Caco-2 (cell line): ENCODE measurements at places on chromosomes 7 and 10.

- H3K4me3 ChIP-seq = no peak overlapping the region
- peaks cover 16% of the 10 kb centered on the region for H3K4me1 ChIP-seq
- no peak for DNase-seq
- H3K27ac ChIP-seq = no peak overlapping the region
- no peaks in the 10 kb centered on the region for H3K27me3 ChIP-seq
- H3K36me3 ChIP-seq = no peaks in the 10 kb centered on the region
Observed at GRCh38 chr7:150311146-150311545, 12.0 kb upstream of the LRRC61 start.

GRCh38 chr7:115014794-115015193, 92.9 kb downstream of the MDFIC start:
- no peak overlapping the region for H3K27ac ChIP-seq
- no peaks in the 10 kb centered on the region for H3K4me1 ChIP-seq
- no peak overlapping the region for H3K4me3 ChIP-seq
- no peaks in the 10 kb centered on the region for H3K36me3 ChIP-seq

DNA sequence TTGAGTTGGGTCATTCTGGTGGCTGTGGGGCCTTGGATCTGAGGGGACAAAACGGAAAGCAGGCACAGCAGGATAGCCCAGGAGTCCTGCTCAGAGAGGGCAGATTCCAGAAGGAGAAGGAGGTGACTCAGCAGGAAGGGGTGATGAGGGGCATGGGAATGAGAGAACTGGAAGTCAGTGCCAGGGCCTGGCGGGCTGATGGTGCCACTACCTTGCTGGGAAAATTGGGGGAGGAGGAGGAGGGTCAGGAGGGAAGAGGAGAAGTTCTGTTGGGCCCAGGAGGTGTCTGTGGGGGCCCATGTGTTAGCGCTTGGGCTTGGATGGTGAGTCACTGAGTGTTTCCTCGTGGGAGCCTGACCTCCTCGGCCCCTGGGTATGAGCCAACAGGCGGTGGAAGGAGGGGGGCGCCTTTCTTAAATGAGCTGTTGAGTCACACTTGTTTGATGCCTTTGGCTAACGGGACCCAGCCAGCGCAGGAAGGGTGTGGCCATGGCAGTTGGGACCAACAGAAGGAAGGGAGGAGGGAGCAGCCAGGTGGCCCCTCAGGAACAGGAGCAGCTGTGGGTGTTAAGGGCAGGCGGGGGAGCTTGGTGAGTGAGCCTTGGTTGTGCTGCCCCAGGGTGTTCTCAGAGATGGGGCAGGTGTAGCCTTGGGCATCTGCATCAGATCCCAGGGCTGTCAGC, 130.0 kb upstream of the BTBD16 start:
- DNase-seq = peak; percentile 27
- H3K4me3 ChIP-seq = no peak overlapping the region
- no peaks in the 10 kb centered on the region; the same call in 1 of the 2 replicates for H3K4me1 ChIP-seq
- H3K27me3 ChIP-seq = no peaks in the 10 kb centered on the region
- H3K36me3 ChIP-seq = peaks cover 14% of the 10 kb centered on the region

- H3K36me3 ChIP-seq = no peaks in the 10 kb centered on the region
- no peak overlapping the region for H3K4me3 ChIP-seq
- H3K27me3 ChIP-seq = no peaks in the 10 kb centered on the region
- no peak for DNase-seq
Observed at GRCh38 chr7:103879411-103879810, 110.0 kb downstream of the RELN start.

DNA sequence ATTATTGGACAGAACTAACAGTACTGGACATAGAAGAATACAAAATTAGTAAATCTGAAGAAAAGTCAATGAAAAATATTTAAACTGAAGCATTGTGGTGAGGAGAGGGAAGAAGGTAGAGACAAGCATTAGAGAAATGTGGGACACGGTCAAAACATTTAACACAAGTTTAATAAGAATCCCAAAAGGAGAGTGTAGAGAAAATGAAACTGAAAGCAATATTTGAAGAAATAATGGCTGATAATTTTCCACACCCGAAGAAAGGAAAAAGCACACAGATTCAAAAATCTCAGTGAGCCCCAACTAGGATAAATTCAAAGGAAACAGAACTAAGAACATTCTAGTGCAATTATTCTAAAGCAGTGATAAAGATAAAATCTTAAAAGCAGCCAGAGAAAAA, 126.4 kb upstream of the LRRTM3 start:
- H3K27ac ChIP-seq = no peak overlapping the region
- H3K27me3 ChIP-seq = no peaks in the 10 kb centered on the region; the same call in 1 of the 2 replicates
- no peak for DNase-seq
- no peaks in the 10 kb centered on the region for H3K36me3 ChIP-seq
- H3K4me3 ChIP-seq = no peak overlapping the region

DNA sequence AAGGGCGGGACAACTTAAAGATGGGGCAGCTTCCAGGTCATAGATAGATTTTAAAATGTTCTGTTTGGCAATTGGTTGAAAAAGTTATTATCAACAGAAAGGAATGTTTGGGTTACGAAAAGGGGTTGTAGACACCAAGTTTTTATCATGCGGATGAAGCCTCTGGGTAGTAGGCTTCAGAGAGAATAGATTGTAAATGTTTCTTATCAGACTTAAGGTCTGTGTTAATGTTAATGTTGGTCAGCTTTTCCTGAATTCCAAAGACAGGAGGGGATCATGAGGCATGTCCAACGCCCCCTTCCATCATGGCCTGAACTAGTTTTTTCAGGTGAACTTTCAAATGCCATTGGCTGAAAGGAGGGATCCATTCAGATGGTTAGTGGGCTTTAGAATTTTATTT, 84.2 kb upstream of the KIF5B start:
- peaks cover 28% of the 10 kb centered on the region for H3K4me1 ChIP-seq
- H3K36me3 ChIP-seq = no peaks in the 10 kb centered on the region
- H3K27me3 ChIP-seq = no peaks in the 10 kb centered on the region
- DNase-seq = no peak
- H3K4me3 ChIP-seq = no peak overlapping the region

DNA sequence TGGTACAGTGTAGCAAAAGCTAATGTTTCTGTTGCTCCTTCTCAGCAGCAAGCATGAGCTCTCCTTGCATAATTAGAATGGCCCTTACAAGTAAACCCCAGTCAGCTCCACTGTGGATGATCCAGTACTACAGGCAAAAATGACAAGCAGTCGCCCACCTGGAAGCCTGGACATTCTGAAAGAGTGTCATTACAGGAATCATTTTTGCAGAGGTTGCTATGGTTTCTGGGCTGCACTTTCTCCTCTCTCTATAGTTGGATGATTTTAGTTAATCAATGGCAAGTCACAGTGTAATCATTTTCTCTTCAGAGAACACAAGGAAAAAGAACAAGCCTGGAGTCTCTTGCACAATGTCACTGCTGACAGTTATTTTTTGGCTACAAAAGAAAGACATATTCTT, 102.9 kb upstream of the MYO3A start:
- no peak overlapping the region for H3K4me3 ChIP-seq
- no peaks in the 10 kb centered on the region for H3K4me1 ChIP-seq
- H3K27ac ChIP-seq = no peak overlapping the region
- no peaks in the 10 kb centered on the region for H3K27me3 ChIP-seq
- H3K36me3 ChIP-seq = no peaks in the 10 kb centered on the region
- no peak for DNase-seq

DNA sequence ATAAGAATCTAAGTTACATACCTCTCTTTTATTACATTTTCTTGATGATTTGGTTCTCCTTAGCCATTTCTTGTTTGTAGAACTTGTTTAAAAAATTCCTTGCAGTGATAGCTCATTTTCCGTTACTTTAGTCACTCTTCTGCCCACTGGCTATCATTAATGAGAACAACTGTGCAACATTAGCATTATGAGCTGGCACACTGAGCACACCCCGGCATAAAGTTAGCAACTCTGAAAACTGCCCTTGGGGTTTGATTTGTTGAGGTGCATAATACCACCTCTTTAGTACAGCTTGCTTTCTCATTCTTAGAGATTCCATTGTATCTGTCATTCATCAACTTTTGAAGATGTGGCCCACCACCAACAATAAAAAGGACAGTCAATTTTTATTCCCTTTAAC, 87.6 kb upstream of the ADCY1 start:
- 0 out of 2 replicates have a peak, but pooled peaks cover 1% of the 10 kb centered on the region for H3K27me3 ChIP-seq
- no peak overlapping the region for H3K27ac ChIP-seq
- DNase-seq = no peak
- no peak overlapping the region for H3K4me3 ChIP-seq

DNA sequence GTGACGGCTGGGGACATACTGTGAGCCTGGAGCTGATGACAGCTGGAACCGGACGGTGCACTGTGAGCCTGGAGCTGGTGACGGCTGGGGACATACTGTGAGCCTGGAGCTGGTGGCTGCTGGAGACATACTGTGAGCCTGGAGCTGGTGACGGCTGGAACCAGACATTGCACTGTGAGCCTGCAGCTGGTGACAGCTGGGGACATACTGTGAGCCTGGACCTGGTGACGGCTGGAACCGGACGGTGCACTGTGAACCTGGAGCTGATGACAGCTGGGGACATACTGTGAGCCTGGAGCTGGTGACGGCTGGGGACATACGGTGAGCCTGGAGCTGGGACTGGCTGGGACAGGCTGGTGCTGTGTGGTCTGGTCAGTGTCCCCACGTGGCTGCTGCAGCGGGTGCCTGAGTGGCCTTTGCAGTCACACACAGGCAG, 47.9 kb downstream of the PTPRN2 start:
- H3K27me3 ChIP-seq = no peaks in the 10 kb centered on the region
- DNase-seq = no peak
- no peaks in the 10 kb centered on the region for H3K36me3 ChIP-seq
- H3K4me3 ChIP-seq = no peak overlapping the region
- H3K4me1 ChIP-seq = no peaks in the 10 kb centered on the region

- no peaks in the 10 kb centered on the region for H3K4me1 ChIP-seq
- H3K27ac ChIP-seq = no peak overlapping the region
- H3K4me3 ChIP-seq = no peak overlapping the region
- H3K27me3 ChIP-seq = no peaks in the 10 kb centered on the region
Observed at GRCh38 chr7:114806590-114807162, 115.2 kb upstream of the MDFIC start.

DNA sequence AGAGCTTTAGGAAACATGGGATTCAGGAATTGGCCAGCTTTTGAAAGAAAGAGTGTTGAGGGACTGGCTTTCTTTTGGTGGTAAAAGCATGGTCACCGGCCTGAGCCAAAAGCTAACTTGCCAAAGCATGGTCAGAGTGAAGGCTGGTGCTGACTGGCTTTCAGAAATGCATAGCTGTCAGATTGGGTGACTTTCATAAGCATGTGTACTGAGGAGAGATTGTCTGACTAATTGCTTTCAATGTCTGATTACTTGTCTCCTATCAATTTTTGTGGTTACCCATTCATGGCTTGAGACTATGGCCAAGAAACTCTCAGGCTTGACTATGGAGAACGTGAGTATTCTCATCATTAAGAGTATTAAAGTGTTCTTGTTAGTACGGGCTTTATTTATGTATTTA, 28.2 kb downstream of the ZNF25 start:
- H3K4me3 ChIP-seq = no peak overlapping the region
- no peaks in the 10 kb centered on the region for H3K4me1 ChIP-seq
- no peaks in the 10 kb centered on the region for H3K36me3 ChIP-seq
- H3K27ac ChIP-seq = no peak overlapping the region

- H3K4me1 ChIP-seq = no peaks in the 10 kb centered on the region
- H3K27me3 ChIP-seq = no peaks in the 10 kb centered on the region
Observed at GRCh38 chr7:26127411-26127810, 24.6 kb upstream of the NFE2L3 start.

DNA sequence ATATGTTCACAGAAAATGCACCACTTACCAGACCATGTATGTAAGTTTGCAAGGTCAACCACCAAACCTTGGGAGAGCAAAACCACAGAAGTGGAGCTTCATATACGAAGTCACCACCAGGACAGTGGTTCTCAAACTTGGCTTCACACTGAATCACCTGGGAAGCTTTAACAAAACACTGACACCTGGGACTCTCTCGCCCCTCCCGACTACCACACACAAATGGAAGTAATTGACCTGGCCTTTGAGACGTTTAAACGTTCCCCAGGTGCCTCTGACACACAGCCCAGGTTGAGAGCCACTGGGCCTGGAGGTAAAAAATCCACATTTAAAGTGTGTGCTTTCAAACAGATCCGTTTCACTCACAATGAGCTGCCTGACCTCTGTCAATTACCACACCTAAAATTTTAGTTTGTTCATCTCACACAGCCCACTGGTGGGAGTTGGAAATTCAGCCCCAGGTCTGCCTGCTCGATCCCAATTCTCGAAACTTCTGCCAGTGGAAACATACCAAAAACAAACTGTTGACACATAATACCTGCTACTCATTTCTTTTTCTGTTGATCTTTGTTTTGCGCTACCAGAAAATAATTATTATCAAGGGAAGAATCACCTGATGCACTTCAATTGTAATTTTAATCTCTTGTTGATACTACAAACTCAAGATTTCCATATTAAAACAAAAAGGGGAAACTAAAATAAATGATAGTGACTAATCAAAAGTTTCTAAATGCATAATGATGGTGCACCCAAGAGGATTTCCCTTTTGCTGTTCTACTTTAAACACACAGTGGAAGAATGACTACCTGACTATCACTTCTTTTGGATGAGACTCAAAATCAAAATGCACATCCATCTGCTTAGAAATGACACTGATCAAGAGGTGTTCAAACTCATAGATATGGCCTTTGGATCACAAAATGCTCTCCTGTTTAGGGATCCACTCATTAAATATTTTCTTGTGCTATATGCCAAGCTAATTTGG, 26.6 kb downstream of the CDNF start:
- DNase-seq = no peak
- no peaks in the 10 kb centered on the region for H3K27me3 ChIP-seq
- H3K27ac ChIP-seq = peak overlapping the region; percentile 50
- H3K4me3 ChIP-seq = no peak overlapping the region
- H3K4me1 ChIP-seq = 0 out of 2 replicates have a peak, but pooled peaks cover 7% of the 10 kb centered on the region
- H3K36me3 ChIP-seq = no peaks in the 10 kb centered on the region

- no peaks in the 10 kb centered on the region; the same call in 1 of the 2 replicates for H3K27me3 ChIP-seq
- no peak for DNase-seq
- no peaks in the 10 kb centered on the region for H3K36me3 ChIP-seq
- no peak overlapping the region for H3K27ac ChIP-seq
Observed at GRCh38 chr7:8773518-8773917, 340.1 kb downstream of the NXPH1 start.

GRCh38 chr7:84013616-84014240, 180.9 kb downstream of the SEMA3A start:
- DNase-seq = peak; percentile 20
- H3K27me3 ChIP-seq = no peaks in the 10 kb centered on the region
- H3K36me3 ChIP-seq = no peaks in the 10 kb centered on the region
- H3K4me3 ChIP-seq = no peak overlapping the region
- H3K4me1 ChIP-seq = peaks cover 10% of the 10 kb centered on the region

- no peaks in the 10 kb centered on the region for H3K4me1 ChIP-seq
- no peak for DNase-seq
- no peak overlapping the region for H3K27ac ChIP-seq
- H3K4me3 ChIP-seq = no peak overlapping the region
- H3K27me3 ChIP-seq = no peaks in the 10 kb centered on the region
Observed at GRCh38 chr10:122999347-122999746, 9.2 kb downstream of the IKZF5 start.
